GOT3 (cell line): ENCODE measurements at places on chromosomes 6 and 20.

DNA sequence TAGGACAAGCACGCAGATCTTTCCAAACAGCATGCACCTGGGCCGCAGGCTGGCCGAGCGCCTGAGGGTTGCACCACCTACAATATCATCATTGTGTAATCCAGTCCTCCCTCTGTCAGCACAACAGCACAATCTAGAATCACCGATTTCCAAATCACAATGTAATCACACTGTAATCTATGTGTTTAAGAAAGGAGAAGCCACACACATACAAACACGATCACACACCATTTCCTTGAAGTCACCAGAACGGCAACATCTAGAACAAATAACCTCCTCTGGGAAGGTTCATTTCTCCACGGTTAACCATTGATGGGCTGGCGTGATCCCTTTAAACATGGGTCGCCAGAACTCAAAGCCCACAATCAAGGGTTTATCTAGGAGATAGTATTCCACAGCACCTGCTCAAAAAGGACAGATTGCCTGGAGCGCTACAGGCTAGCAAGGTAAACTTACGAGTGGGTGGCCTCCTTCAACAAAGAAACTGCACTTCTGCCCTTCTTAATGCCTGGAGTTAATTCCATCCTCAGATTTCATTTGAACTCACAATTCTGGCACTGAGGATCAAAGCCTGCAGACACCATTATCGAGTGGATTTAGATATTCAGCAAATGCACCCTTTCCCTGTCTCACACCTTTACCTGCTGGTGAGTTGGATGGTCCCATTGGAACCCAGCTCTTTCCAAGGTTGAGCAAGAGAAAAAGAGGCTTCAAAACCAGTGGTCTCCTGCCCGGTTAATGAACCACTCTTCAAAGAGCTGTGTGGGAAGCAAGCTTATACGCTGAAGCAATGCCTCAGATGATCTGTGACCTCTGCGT lies 83.8 kb upstream of the FOXQ1 start:
- DNase-seq: no peak

DNA sequence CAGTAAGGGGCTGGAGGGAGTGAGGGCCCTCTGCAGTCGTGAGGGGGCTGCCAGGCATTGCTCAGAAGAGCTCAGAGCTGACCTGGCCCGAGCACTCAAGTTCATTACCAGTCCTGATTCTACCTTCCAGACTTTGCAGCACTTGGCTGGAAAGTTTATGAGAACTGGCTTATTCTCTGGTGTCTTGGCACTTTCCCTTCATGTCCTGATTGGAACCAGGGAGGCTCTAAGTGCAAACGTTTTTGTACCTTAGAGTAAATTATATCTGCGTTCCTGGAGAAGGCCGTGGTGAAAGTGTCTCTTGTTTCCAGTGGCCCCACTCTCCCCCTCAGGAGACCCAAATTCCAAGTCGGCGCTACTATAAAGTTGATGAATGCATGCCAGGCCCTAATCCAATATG lies 402.3 kb downstream of the CDC5L start:
- DNase-seq: no peak

- no peak for DNase-seq
These were observed 3.5 kb upstream of the MEP1A start for GRCh38 chr6:46789434-46790354.

DNA sequence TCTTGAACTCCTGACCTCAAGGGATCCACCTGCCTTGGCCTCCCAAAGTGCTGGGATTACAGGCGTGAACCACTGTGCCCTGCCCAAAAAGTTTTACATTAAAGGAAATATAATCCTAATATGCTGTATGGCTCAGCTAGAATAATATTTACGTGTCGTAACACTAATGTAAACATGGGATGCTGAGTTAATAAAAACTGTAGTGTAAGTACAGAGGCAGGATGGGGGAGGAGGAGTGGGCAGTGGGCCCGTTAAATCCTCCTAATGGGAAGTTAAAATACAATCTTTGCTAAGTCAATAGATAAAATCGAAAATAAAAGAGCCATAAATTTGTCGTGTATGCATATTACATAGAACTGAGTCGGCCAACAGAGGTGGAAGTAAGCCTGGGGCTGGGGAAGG lies 12.1 kb upstream of the IP6K3 start:
- no peak for DNase-seq

GRCh38 chr6:97594844-97595243 lies 311.8 kb upstream of the MMS22L start:
- no peak for DNase-seq

GRCh38 chr20:32457479-32457986 lies 99.4 kb downstream of the ASXL1 start:
- DNase-seq: no peak

DNA sequence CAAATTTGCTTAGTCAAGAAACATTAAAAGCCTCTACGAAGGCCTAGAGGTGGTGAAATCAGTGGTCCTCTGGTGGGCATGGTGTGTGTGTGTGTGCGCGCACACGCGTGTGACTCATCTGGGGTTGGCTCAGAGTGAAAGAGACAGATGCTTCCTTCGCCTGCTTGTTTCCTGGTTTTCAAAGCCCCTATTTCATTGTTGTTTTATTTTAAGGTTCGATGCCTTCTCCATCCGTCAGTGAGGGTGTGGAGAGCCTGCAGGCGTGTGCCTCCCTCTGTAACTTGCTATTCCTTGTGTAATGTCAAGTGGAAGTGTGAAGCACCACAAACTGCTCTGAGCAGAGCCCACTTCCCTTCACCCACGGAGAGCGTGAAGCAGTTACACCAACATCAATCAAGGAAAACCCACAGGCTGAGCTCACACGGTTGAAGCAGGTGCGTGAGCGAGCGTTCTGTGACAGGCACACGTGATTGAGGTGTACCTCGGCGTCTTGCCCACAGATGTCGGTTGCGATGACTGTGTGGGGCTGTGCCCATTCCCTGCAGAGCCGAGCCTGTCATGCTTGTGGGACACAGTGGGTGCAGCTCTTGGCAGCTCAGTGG lies 233.9 kb downstream of the PRL start:
- no peak for DNase-seq

- no peak for DNase-seq
These were observed 146.5 kb upstream of the TOP1 start for GRCh38 chr20:40882152-40882551.

DNA sequence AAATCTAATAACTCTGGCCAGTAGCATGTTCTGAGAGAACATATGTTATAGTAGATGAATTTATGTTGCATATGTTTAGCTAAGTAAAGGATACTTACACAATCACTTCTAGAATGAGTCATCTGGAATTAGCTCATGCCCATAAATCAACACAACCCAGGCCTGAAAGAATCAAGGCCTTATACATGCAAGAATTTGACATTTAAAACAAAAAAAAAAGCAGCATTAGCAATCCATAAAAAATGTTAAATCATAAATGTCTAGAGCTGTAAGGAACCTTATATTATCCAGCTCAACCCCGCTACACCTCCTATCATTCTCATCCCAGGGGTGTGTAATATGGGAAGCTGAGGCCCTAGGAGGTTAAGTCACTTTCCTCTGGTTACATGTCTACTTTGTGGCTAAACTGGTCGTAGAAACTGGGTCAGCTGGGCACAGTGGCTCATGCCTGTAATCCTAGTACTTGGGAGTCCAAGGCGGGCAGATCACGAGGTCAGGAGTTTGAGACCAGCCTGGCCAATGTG lies 105.2 kb upstream of the CARMIL1 start:
- no peak for DNase-seq

DNA sequence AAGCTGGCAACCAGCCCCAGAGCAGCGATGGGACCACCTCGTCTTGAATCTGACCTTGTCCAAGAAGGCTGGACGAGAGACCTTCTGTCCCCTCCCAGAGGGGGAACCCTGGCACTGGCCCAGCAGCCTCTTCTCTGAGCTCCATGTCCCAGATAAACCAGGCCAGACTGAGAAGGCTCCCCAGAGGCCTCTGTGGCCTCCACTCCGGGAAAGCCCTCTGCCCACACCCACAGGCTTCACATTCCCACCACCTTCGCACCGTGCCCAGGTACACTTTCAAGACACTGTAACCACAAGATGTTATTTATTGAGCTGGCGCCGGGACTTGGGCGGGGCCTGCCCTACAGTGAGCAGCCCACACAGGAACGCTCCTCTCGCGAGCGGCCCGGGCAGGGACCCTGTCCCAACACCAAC lies 33.2 kb downstream of the ADA start:
- no peak for DNase-seq

GRCh38 chr6:16802071-16802470 lies 40.8 kb upstream of the ATXN1 start:
- no peak for DNase-seq

GRCh38 chr6:4844108-4844507 lies 67.9 kb downstream of the CDYL start:
- no peak for DNase-seq

DNA sequence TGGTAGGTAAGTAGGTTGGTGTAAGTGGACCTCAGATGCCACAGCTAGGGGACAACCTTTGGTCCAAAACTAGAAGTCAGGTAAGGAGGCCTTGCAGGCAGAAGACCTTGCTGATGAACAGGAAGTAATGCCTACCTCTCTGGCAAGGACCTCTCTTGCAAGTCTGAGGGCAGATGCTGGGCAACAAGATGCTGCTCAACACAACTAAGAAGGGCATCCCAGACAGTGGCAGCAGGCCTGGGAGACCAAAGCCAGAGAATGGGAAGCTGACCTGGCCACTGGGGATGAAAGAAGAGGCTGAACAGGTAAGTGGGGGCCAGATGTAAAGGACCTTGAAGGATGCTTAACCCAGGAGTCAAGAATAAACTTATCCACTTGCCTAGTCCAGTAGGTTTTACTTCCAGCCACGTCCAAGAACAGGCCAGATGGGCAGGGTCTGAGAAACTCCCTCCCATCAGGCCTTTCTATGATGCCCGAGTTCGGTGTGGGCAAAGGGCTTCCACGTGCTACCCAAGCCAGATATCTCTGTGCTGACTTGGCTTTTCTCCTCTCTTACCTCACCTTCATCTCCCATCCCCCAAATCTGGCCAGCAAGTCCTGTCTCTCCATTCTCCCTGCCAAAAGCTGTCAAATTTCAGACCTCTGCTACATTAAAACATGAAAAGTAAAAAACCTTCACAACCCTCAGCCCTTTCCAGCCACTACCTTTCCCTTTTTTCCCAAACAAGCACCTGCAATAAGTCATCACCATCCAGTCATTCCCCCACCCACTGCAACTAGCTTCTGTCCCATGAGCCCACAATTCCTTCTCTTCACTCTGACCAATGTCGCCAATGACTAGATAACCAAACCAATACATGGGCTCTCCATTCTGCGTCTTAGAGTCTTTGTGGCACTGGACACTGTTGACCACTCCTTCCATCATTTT lies 11.5 kb upstream of the PLCG1 start:
- DNase-seq: no peak

GRCh38 chr6:17397764-17398194 lies 4.4 kb downstream of the CAP2 start:
- no peak for DNase-seq

GRCh38 chr6:165826487-165827189 lies 163.6 kb upstream of the PDE10A start:
- DNase-seq: no peak

- DNase-seq: no peak
These were observed 26.7 kb downstream of the IYD start for GRCh38 chr6:150395388-150396009.

- DNase-seq: no peak
These were observed 3.1 kb upstream of the ULBP2 start for GRCh38 chr6:149938571-149939355.

GRCh38 chr6:147337921-147338320 lies 133.7 kb downstream of the STXBP5 start:
- DNase-seq: no peak

- no peak for DNase-seq
These were observed 13.6 kb upstream of the TCF15 start for GRCh38 chr20:623704-624103.

- DNase-seq: no peak
These were observed 231.9 kb downstream of the PKHD1 start for GRCh38 chr6:51855310-51856082.

- no peak for DNase-seq
These were observed 18.7 kb downstream of the TAF8 start for GRCh38 chr6:42068872-42069522.

GRCh38 chr6:124040655-124041054 lies 237.0 kb downstream of the NKAIN2 start:
- DNase-seq: no peak

- no peak for DNase-seq
These were observed 473.5 kb downstream of the UTRN start for GRCh38 chr6:144758602-144759001.

DNA sequence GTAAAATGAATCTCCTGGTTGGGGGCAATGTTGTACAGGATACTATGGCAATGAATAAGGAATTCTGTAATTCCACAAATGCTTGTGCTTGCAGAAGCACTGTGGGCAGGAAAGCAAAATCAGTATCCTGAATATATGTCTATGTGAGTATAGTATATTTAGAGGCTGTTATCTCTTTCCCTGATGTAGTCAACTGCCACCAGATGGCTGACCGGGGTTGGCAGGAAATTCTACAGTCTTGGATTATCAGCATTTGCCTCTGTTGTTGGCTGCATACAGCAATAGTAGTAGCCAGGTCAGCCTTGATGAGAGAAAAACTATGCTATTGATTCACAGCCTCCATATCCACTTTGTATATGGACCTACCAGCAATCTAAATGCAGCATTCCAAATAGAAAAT lies 425.1 kb upstream of the JAG1 start:
- no peak for DNase-seq

- no peak for DNase-seq
These were observed 75.2 kb downstream of the COL21A1 start for GRCh38 chr6:56172144-56172543.

GRCh38 chr20:58646257-58646656 lies 4.8 kb upstream of the STX16 start:
- no peak for DNase-seq

DNA sequence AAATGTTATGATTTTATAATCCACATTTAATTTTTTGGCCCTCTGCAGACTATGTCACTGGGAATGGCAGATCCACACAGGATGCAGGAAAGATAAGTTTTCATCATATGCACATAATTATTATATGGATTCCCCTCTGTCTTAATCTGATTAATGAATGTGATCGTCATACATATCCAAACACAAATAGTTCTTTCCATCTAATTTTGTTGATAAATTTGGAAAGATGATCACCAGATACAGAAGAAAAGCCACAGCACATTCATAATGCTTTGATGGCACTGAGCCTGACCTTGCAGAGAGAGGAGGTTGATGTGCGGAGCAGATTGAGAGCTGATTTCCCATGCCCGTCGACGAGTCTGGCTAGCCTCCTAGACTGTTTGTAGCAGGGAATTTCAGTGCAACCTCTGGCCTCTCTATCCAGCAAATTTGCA lies 471.5 kb downstream of the EPM2A start:
- DNase-seq: no peak

DNA sequence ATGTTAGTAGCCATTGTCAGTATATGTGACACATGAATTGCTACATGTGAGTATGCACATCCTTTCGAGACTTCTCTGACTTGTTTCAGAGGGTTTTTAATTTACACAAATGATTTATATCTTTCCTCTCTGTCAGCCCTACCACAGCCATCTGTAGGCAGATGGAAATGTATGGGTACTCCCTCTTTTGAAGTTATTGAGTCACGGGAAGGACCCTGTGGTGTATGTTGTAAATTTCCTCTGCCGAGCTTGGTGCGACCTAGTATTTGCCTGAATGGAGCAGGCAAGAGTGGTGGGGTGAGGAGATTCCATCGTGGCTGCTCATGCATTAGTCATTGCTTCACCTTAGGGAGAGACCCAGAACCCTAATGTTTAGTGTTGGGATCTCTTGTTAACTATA lies 171.9 kb downstream of the JARID2 start:
- DNase-seq: no peak

- DNase-seq: no peak
These were observed 492.4 kb upstream of the MARCKS start for GRCh38 chr6:113364766-113365165.
